NCI-H187 (cell line): ENCODE measurements at places on chromosomes 7 and 10.
A peak's percentile ranks its signal among the peaks of the same experiment; 100 is the strongest.

DNA sequence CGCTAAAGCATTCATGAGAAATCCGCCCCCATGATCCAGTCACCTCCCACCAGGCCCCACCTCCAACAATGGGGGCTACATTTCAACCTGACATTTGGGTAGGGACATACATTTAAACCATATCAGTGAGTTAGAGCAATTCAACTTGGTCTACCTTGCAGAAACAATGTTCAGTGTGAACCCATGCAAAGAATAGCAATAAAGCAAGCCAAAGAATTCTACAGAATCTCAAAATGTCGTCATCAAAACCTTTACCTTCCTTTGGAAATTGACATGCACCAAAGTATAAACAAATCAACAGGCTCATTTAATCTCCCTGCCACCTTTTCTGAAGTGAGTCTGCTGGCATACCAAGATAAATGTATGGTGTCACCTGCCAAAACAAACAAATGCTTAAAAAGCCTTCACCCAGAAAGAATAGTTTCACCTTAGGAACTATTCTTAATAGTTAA, 68.8 kb upstream of the ABLIM1 start:
- DNase-seq: no peak

- no peak for DNase-seq
These were observed 35.5 kb downstream of the CLIP2 start for GRCh38 chr7:74324531-74325209.

DNA sequence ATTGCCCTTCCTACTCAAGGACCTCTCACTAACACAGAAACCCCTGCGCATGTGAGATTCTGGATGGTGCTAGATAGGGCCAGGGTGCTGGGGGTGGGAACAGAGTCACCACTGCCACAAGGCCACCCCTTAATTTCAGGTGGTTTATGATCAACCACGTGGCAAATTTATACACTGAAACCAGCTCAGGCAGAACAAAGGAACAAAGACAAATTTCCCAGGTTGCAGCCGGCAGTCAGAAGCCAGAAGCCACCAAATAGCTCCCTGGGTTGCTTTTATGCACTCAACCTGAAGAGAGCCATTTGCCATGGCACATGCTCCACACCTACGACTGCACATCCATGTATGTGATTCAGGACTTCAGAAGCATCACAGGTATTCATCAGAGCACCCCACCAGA, 2.5 kb downstream of the VOPP1 start:
- peak; percentile 12 for DNase-seq

DNA sequence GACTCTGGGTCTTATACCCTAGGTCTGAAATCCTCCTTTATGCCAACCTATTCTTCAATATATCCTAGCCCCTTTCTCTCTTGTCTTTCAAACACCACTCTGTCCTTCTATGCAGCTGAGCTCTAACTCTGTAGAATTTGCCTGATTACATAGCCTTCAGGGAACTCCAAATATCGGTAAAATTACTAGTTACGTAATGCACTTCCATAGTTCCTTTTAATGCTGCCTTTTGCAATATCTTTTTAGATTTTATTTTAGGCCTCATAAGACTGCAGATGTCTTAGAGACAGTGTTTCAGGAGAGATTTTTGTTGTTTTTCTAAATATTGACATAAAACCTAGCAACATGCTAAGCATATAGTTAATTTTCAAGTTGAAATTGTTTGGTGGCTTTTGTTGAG, 924.8 kb downstream of the CNTNAP2 start:
- DNase-seq: no peak

DNA sequence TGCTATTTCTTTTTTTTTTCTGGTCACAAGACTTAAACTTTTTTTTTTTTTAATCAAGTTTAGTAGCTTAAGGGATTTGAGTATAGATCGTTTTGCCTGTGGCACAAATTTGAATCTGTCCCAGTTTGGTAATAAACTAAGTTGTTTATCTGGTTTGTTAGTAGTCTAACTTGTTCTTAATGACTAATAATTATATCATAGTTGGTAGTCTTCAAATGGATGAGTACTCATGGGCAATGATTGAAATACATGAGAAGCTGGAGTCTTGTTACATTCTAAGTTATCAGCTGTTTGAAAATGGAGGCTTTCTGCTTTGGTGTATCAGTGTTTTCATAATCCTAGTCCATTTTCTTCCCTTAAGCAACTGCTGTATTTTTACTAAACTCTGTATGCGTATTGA, 12.3 kb downstream of the BTAF1 start:
- no peak for DNase-seq

- no peak for DNase-seq
These were observed 413.3 kb upstream of the DPP6 start for GRCh38 chr7:153638821-153639435.

GRCh38 chr10:89134963-89135362, 72.2 kb downstream of the CH25H start:
- no peak for DNase-seq
